ENCODE measurements at places on chromosomes 12 and 14.

DNA sequence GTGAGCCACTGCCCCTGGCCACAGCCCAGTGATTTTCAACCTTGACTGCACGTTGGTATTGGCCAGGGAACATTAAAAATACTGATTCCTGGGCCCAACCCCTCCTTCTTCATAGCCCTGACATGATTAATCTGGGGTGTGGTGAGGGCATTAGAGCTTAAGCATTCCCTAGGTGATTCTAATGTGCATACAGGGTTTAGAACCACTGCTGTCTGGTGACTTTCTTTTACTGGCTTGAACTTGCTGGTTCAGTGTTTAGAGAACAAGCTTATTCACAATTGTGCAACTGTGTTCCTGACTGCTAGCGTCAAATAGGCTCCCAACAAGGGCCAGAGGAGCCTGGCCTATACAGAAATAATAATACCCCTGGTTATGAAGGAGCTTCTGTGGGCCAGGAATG is 488.8 kb upstream of the CCDC196 start:
- DNase-seq = no peak

DNA sequence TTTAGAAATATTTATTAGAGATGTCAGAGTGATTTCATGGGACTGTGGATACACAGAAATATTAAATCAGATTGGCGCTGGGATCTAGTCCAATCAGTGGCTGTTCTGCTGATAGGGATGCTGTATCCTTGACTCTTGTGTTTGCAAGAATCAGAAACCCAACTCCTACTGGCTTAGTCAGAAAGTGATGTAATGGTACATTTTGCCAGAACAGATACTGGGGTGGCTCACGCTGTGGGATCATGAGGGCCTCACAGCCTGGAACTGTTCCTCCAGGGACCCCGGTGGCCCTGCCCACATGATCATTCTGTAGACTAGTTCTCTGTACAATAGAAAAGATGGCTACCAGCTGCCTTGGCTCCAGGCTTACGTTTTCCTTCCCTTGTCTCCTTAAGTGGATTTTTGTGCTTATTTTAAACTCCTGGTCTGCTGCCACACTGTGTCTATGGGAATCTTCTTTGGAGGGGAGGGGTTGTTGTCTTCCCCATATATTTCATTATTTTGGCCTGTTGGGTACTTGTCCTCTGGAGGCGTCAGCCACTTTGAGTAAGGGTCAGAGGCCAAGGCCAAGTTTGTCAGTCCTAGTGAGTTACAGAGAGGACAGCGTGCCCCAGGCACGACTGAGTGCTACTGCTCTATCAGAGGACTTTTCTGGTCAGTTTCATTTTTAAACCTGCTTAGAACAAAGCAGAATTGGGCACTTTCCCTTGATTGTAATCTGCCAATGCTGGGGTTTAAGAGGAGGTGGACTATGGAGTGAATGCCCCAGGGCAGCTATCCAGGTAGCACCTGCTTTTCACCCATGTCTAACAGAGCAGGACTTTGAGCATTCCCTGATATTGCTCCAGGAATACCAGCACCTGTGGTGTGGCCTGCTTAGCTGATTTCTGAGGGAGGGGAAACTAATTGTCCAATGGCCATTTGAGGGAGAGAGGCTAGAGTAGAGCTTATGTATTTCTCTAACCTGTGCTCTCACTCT is 164.3 kb downstream of the SLC5A8 start:
- no peak for DNase-seq

DNA sequence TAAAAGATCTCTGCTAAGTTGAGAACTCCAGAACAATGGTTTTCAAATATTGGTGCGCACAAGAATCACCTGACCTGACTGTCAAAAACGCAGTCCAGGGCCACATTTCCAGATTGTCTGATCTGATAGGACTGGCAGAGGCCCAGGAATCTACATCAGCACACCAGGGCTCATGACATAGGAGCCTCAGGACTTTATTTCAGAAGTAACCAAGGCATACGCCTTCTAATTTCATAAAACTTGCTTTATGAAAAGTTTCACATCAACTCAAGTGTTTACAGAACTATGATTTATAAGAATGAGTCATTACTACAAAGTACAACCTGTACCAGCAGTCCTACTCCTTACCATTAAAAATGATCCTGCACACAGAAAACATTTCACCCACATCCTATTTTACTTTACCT is 47.7 kb upstream of the PTPRO start:
- DNase-seq = no peak

GRCh38 chr14:91891721-91892220 is 24.4 kb upstream of the TC2N start:
- DNase-seq = peak; percentile 63

GRCh38 chr14:62144863-62145262 is 382.6 kb downstream of the SNAPC1 start:
- no peak for DNase-seq

- no peak for DNase-seq
Observed at GRCh38 chr14:32085845-32086383, 8.8 kb downstream of the ARHGAP5 start.

DNA sequence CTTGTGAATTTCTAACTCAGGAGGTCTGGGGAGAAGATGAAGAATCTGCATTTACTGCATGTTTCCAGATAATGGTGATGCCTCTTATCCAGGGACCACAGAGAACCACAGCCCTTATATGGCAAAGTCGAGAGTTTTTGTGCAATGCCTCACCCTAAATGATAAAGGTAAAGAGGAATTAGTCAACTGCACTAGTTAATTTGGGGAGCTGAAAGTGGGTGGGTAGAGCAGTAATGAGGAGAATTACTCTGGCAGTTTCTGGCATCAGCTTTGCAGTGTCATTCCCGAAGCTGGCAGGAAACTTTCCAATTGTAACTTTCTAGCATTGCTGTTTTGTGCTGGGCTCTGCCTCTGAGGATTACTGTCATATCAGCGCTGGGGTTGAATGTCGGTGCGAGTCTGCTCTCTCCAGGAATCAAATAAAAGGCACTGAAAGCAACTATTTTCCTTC is 10.3 kb downstream of the EGLN3 start:
- DNase-seq = no peak

- DNase-seq = no peak
Observed at GRCh38 chr14:31127690-31128089, 79.9 kb downstream of the HECTD1 start.

All from SK-MEL-5 (cell line).